ENCODE measurements at places on chromosomes 4 and X. TPM values are rescaled to one million over a fixed set of nuclear protein-coding genes. Genes with fewer than 3 reads are reported as not detected.

DNA sequence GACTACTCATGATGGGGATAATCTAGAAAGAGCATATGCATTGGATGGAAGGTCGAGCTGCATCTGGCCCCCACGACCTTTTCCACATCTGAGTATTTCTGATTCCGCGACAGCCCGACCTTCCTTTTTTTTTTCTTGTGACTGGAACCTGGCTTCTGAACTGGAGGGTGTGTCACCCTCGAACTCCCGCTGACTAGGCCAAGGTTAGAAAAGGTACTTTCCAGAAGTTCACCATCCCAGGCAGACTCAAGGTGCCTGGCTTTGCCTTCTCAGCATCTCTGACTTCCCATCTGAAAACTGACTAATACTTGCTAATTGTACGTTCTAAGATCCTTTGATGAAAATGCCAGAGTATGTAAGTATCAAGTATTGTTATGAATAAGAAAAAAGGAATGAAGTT is 49.3 kb upstream of the CD40LG start:
- H3K27ac ChIP-seq: no peak overlapping the region
- H3K27me3 ChIP-seq: no peaks in the 10 kb centered on the region
- no peaks in the 10 kb centered on the region for H3K36me3 ChIP-seq
- H3K4me3 ChIP-seq: no peak overlapping the region

DNA sequence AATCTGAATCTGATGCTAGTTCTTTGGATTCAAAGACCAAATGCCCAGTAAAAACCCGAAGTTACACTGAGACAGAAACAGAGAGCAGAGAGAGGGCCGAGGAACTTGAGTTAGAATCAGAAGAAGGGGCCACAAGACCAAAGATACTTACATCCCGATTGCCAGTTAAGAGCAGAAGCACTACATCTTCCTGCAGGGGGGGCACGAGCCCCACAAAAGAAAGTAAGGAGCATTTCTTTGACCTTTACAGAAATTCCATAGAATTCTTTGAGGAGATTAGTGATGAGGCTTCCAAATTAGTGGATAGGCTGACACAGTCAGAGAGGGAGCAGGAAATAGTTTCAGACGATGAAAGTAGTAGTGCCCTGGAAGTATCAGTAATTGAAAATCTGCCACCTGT is 309.3 kb downstream of the ANK2 start:
- no peak overlapping the region for H3K27ac ChIP-seq
- H3K4me1 ChIP-seq: no peaks in the 10 kb centered on the region
- no peak overlapping the region for H3K4me3 ChIP-seq
- H3K36me3 ChIP-seq: no peaks in the 10 kb centered on the region
- H3K27me3 ChIP-seq: no peaks in the 10 kb centered on the region

- no peak for DNase-seq
- no peaks in the 10 kb centered on the region for H3K36me3 ChIP-seq
- H3K27me3 ChIP-seq: no peaks in the 10 kb centered on the region
- H3K4me1 ChIP-seq: peaks cover 2% of the 10 kb centered on the region
- no peak overlapping the region for H3K4me3 ChIP-seq
Observed at GRCh38 chr4:73780243-73780642, 39.9 kb downstream of the CXCL8 start.

DNA sequence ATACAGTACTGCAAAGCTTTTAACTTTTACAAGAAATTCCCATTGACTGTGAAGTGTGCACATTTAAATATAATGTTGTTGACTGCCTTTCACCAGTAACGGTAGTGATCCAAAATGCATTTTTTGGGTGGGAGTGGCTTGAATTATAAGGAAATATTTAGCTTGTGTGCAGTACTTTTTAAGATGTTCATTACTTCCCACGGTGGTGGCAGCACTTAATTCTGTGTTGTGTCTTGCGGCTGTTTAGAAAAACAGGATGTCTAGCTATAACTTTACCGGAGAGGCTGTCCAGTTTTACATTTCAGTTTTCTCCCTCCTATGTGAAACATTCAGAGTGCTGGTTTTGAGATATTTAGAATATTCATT is 1.7 kb downstream of the TMEM131L start:
- no peaks in the 10 kb centered on the region for H3K36me3 ChIP-seq
- H3K27me3 ChIP-seq: no peaks in the 10 kb centered on the region
- DNase-seq: no peak
- no peak overlapping the region for H3K27ac ChIP-seq
- peaks cover 3% of the 10 kb centered on the region for H3K4me1 ChIP-seq

GRCh38 chr4:41321216-41321945 is 64.7 kb downstream of the UCHL1 start:
- H3K27me3 ChIP-seq: no peaks in the 10 kb centered on the region
- H3K4me1 ChIP-seq: no peaks in the 10 kb centered on the region
- H3K36me3 ChIP-seq: no peaks in the 10 kb centered on the region
- no peak overlapping the region for H3K27ac ChIP-seq
- DNase-seq: no peak

- no peaks in the 10 kb centered on the region for H3K36me3 ChIP-seq
- no peaks in the 10 kb centered on the region for H3K27me3 ChIP-seq
- H3K4me1 ChIP-seq: no peaks in the 10 kb centered on the region
- peak; percentile 38 for DNase-seq
- H3K4me3 ChIP-seq: peak overlapping the region; percentile 73
Observed at GRCh38 chr4:95547715-95548471, 880 bp downstream of the UNC5C start.

The TMPRSS11B gene
- total RNA-seq: not detected

Measured in ovary (tissue), 10 donors.